Stimulated activated CD8-positive, alpha-beta memory T cell treated with anti-CD3 and anti-CD28 coated beads, Interleukin-12 subunit alpha, Interleukin-12 subunit beta, amount 100 ng/mL, for 4 hours (primary cell): ENCODE measurements at places on chromosomes 6 and 20.

DNA sequence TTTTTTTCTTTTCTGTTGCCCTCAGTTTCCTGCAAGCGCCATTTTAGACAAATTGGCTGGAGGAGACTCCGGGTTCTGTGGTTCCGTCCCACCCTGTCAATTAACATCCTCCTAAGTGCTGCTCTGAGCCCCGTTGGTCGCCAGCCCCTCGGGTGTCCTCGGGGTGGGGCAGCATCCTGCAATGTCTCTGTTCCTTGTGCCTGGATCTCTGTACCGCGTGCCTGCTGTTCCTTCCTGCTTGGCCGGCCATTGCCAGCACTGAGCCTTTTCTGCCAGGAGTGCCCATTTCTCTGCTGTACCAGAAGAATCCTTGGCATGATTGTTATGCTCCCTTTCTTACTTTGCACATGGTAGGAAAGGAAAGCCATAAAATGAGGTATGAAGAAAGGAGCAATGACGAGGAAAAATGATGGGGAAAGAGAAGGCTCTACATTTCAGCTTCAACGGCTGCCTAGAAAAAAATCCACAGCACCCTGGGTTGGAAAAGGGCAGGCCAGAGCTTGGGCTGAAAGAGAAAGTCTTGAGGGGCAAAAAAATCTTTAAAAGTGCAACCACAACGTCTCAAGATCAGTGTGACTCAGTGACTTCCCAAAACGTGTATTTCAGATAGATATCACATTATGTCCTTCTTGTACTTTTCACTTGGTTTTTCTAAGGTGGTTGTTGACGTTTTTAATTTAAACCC lies 256.7 kb downstream of the CLIC5 start:
- DNase-seq: no peak

DNA sequence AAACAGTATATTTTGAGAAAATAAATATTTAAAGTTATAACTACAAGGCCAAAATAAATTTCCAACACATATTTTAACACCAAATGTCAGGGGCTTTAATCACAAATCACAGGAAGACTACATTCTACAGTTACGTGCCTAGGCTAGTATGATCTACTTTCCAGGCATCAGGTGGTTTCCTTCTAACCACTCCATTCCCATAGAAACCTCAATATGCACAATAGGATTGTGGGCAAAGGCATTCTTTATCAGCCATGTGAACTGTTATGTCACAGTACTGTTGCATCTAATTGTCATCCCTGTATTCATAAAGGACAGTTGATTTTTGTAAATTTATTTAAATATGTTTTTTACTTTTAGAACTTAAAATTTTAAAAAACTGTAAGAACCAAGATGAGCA lies 32.4 kb downstream of the ATG5 start:
- DNase-seq: no peak

- no peak for DNase-seq
Observed at GRCh38 chr6:159594106-159594749, 98.8 kb downstream of the SOD2 start.

DNA sequence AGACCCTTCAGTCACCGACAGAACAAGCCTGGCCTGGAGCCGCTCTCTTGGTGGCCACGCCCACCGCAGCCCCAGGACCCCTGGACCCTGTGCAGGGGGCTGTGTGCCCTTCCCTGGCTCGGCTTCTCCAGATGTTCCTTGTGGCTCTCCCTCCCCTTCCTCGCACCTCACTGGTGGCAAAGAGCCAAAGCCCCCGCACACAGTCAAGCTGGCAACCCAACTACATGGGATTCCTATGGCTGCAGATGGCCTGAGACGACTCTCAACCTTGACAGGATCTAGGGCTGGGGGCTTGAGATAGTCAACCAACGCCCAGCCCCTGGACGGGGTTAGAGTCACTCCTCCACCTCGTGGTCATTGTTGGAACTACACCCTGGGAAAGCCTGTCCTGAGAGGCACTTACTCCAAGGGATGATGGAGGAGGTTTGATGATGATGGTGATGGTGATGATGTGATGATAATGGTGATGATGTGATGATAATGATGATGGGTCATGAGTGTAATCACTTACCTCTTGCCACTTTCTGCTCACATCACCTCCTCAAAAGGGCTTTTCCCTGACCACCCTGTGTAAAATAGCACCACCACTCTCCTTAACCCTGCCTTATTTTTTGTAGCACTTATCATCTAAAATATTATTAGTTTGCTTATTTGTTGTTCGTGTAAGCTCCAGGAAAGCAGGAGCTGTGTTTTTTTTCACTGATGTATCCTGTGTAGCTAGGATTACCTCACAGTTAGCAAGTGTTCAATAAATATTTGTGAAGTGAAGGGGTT lies 278.4 kb downstream of the LRFN2 start:
- DNase-seq: no peak

- no peak for DNase-seq
Observed at GRCh38 chr6:28251661-28252008, 434 bp downstream of the ZKSCAN4 start.
